Fibroblast of skin of back (primary cell): ENCODE measurements at places on chromosomes 3 and 15.

DNA sequence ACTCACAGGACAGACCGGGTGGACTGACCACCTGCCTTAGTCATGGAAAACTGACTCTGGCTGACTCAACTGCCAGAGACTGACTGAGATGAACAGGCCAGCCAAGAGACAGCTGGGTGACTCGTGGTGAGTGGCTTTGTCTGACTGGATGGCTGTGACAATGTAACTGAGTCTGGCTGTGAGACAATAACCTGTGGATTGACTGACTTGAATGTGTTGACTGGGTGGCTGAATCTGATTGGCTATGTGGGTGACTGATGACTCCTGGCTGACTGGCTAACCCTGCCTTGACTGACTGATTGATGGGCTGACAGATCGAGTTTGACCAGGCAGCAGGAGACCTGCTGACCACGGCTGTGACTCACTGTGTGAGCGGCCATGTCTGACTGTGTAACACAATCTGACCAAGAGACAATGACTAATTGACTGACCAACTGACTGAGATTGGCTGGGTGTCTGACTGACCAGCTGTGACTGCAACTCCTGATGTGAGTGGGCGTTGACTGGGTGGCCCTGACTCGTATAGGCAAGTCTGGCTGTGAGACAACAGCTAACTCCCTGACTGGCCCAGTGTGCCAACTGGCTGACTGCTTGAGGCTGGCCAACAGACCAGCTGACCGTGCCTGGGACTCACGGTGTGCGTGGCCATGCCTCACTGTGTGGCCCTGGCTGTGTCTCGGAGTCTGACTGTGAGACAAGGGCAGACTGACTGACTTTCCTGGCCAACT, 509.1 kb downstream of the SHQ1 start:
- DNase-seq = peak; percentile 91

GRCh38 chr3:11199902-11200845, 45.9 kb downstream of the HRH1 start:
- peak; percentile 61 for DNase-seq

GRCh38 chr3:126551121-126551838, 7.5 kb downstream of the C3orf22 start:
- no peak for DNase-seq

DNA sequence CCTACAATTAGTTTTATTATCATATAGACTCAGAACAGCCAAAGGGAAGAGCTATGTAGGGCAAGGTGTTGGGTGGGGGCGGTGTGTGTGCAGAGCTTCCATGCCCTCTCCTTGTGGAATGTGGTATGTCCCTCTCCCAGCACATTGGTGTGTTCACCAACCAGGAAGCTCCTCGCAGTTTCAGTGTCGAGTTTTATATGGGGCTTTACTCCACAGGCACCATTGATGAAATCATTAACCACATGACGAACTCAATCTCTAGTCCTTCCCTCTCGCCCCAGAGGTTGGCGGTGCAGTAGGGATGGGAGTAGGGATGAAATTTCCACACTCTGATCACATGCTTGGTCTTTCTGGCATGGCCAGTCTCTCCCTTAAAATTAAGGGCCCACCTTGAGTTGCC, 13.6 kb upstream of the SRP14 start:
- DNase-seq = no peak

DNA sequence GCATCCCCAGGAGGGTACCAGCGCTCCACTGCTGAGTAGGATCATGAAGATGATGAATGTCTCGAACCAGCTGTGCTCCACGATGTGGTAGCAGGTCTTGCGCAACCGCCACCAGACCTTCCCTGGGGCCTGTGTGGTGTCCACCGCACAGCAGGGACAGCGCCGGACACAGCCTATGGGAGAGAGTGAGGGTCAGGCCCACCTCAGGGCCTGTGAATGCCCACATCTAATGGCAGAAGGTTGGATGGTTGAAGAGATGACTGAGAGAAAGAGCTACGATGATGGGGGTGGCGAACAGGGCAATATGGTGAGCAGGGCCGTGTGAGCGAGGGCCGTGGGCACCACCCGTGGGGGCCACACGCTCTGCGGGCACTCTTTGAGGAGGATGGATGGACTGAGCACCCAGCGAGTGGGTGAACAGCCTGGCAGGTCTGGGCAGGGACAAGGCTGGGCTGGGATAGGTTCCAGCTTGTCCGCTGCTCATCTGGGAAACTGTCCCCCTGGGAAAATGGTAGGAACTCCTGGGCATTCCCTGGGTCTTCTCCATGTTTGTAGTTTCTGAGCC, 74.1 kb downstream of the SCN5A start:
- no peak for DNase-seq

GRCh38 chr3:113211330-113212149, at the start of gene BOC:
TSS of gene BOC (plus strand) at chr3:113211557. CDS start at chr3:113249803, 38,246 bp downstream.
- peak; percentile 84 for DNase-seq

DNA sequence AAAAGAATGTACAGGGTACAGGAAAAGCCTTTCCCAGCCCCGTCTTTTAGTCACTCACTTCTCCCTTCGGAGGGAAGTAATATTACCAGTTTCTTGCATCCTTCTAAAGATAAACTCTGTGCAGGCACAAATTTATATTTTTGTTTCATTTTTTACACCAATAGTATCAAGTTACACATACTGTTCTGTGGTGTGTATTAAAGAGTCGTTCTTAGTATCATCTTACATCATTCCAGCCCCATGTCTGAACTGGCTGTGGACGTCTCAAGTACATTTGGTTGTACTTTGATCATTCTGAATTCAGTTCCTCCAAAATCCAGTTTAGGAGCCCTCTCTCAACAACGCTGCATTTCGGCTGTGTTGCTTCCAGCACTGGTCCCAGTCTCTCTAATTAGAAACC, 68.7 kb downstream of the LMLN start:
- peak; percentile 33 for DNase-seq

DNA sequence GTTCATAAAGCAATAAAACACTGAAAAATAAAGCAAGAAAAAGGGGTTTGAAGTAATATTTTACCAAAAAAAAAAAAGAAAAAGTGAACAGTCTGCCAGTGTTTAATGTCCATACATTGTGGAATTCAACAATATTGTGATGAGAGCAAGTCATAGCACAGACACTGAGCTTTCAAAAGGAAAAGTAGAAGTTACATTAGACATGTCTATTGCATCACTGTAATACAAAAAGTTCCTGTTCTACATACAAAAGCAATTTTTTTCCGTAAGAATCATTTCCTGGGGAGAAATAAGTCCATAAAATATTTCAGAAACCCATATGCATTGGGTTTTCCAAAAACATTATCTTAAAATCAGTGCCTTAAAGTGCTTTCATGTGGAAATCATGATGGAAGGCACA, 11.8 kb upstream of the HDC start:
- no peak for DNase-seq

GRCh38 chr15:78768531-78769408, 42.5 kb downstream of the ADAMTS7 start:
- DNase-seq = no peak

DNA sequence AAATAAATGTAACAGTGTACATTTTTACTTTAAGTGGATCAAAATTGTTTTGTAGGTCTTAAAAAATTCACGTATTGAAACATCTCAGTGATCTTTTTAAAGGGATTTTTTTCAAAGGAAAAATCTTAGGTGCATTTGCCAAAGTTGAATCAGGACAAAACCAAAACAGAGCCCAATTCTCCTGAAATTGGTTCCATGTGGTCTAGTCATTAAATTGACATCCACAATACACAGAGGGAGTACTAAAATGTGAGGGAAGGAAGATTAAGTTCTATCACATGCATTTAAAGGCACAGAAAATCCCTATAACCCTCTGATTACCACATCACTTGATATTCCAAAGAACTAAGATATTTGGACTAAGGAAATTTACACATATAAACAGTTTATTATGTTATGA, 39.3 kb upstream of the HDC start:
- no peak for DNase-seq

GRCh38 chr3:57411715-57412114, 119.2 kb upstream of the ASB14 start:
- no peak for DNase-seq
